ENCODE measurements at places on chromosomes 3 and 15. TPM values are rescaled to one million over a fixed set of nuclear protein-coding genes. Genes with fewer than 3 reads are reported as not detected.

The TUSC7 gene
- not detected for total RNA-seq

The ITIH4 gene
- not detected for total RNA-seq

The MON1A gene
- total RNA-seq, result 10.8 TPM

The NAALADL2 gene
- 6.0 TPM for total RNA-seq

The HYAL2 gene
- total RNA-seq, result 127 TPM

The SLC35G2 gene
- total RNA-seq, result 13.7 TPM

The NXPE3 gene
- 32.0 TPM for total RNA-seq

The NR2E3 gene
- total RNA-seq, result 0.45 TPM

The RHOV gene
- 1.6 TPM for total RNA-seq

The PLSCR2 gene
- 1.4 TPM for total RNA-seq

The UBR1 gene
- total RNA-seq, result 42.7 TPM

- DNase-seq, result peak; percentile 38
Observed at GRCh38 chr3:71128961-71129360, 454.6 kb downstream of the FOXP1 start.

- DNase-seq, result peak; percentile 68
Observed at GRCh38 chr3:53721187-53722119, 124.8 kb downstream of the CHDH start.

- peak; percentile 100 for DNase-seq
Observed at GRCh38 chr3:177478170-177478867, 281.0 kb upstream of the TBL1XR1 start.

DNA sequence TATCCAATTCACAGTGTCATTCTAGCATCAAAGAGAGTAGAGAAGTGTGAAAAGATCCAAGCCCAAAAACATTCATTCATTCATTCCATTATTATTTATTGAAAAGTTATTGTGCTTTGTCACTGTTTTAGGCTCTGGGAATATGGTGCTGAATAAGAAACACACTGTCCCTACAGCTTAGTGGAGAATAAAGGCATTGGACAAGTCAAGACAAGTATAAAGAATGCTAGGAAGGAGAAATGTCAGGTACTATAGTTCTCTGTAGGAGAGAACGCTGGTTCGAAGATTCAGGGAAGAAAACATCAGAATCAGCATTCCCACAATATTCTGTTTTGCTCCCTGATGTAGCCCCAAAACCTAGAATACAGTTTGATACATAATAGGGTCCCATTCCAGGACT lies 128.8 kb upstream of the CHRM5 start:
- DNase-seq, result no peak

GRCh38 chr15:49460411-49460941 lies 37.4 kb downstream of the FGF7 start:
- DNase-seq, result no peak

DNA sequence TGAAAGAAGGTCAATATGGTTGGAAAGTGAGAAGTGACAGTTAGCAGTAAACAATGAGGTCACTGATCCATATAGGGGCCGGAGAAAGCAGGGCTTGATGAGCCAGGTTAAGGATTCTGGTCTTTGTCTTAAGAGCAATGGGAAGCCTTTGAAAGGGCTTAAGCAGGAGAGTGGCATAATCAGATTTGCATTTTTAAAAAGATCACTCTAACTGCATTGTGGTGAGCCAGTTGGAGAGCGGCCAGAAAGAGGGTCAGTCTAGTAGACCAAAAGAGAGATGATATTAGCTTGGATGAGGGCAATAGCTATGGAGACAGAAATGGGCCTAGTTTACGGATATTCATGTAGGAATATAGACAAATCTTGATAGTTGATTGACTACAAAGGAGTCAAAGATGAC lies 46.6 kb downstream of the CPNE4 start:
- DNase-seq, result no peak

DNA sequence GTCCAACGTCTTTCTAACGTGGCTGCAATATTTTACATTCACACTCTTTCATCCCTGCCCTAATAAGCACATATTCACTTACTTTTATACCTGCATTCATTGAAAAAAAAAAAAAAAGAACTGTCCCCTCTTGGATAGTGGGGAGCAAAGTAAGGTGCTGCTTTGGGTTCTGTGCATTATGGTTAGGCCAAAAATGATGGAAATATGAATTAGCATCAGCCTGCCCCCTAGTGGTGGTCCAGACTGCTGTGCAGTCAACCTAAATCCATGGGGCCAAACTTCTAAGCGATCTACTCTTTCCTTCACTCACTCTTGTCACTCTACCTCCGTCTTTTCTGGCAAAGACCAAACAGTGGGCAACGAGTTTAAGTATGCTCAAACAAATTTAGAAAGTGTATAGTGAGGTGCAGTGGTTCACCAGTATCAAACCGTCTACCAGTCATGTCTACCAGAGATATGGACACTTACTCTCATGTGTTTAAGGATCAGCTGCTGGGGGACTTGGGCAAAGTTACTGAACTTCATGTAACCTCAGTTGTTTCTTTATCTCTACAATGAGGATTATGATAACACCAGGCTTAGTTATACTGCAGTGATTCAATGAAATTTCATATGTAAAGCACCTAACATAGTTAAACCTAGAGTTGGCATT lies 61.5 kb upstream of the GRM7 start:
- peak; percentile 6 for DNase-seq

DNA sequence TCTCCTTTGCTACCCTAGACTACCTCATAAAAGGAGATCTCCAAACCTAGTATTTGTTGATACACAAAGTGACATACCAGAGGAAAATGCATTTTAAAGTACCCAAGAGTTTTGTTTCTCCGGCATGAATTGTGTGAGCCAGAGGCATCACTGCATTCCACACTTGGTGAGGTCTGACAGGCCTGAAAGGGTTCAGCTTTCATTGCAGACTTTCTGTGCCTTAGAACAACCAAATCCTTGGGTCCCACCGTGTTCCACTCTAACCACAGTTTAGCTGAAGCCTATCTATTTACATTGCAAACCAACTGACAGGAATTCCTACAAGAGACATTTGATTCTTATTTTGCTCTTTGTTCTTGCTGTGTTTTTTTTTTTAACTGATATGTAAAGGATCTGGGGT lies 21.0 kb upstream of the EID1 start:
- no peak for DNase-seq

DNA sequence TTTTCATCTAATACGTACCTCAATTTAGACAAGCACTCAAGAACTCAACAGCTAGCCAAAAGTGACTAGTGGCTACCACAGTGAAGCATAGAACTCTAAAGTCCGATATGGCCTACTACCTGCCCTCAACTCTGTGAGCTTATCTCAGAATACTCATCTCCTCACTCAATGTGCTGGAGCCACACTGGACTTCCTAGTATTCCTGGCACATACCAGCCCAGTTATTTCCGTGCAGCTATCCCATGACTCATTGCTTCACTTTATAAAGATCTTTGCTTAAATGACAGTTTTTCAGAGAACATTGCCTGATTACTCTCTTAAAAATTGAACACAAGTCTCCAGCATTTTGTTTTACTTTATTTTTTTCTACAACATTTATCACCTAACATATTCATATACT lies 524.7 kb downstream of the PYDC2 start:
- DNase-seq, result no peak

DNA sequence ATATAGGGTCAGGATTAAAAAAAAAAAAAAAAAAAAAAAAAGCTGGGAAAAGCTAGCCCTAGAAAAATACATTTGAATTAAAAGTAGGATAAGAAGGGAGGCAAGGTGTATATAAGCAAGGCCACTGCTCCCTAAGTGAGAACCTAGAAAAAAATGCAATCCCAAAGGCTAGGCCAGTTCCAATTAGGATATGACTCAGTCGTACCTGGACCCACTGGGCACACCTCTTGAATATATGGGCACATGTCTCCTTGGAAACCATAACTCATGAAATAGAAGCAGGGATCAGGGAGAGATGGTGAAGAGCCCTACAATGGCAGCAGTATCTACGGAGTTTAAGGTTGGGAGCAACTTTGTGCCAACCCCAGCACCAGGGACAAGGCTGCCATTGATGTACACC lies 314.1 kb upstream of the IL12A start:
- no peak for DNase-seq

GRCh38 chr3:177236704-177237103 lies 39.4 kb upstream of the TBL1XR1 start:
- peak; percentile 35 for DNase-seq

- peak; percentile 31 for DNase-seq
Observed at GRCh38 chr3:22922317-22922716, 280.8 kb upstream of the UBE2E2 start.

DNA sequence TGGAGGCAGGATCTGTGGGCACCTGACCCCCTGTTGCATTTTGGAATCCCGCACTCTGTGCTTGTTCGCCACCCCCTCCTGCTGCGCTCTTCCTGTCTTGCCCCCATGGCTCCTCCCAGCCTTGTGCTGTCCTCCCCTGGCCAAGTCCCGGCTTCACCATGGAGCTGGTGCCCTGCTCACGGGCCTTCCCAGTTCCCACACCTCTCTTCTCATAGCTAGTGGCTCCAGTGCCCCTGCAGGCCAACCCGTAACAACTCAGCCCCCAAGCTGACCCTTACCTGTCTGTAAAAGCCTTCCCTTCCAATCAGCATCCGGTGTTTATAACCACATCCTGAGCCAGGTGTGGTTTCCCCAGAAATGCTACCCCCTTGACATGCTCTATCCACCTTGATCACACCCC lies 407.7 kb upstream of the C2CD4B start:
- no peak for DNase-seq

DNA sequence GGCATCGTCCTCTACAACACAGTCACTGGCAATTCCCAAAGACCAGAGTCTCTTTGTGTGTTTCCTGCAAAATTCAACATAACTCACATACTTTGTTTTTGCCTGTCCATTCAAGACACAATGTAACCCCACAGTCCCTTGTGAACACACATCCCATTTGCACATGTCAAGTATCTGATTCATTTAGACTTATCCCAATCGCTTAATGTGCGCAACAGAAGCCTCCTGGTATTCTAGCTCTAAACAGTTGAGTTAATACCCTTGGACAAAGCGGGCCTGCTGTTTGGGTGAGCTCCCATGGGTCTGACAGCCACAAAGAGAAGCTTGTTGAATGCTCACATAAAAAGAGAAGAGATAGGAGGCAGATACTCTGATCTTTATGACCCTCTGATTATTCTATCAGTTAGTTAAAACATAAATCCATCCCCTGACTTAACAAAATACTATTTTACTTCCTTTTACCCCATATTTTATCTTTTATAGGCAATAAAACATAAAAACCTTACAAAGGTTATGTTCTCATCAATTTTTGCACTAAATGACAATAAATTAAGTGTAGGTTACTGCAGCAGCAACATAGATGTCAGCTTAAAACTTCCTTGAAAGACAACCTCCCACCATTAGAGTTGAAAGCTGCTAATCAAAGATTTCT lies 79.4 kb downstream of the ANXA2 start:
- DNase-seq, result no peak
